ENCODE measurements at places on chromosomes 1 and 21.

- no peak overlapping the region for H3K4me3 ChIP-seq
- no peak overlapping the region for H3K27ac ChIP-seq
- no peaks in the 10 kb centered on the region for H3K4me1 ChIP-seq
- H3K36me3 ChIP-seq: no peaks in the 10 kb centered on the region
- H3K27me3 ChIP-seq: peaks cover 2% of the 10 kb centered on the region
These were observed 10.2 kb downstream of the WNT4 start for GRCh38 chr1:22132517-22133235.

GRCh38 chr1:112060261-112060660 is 70.8 kb upstream of the KCND3 start:
- DNase-seq: no peak
- no peaks in the 10 kb centered on the region for H3K36me3 ChIP-seq
- H3K27me3 ChIP-seq: peaks cover 13% of the 10 kb centered on the region

DNA sequence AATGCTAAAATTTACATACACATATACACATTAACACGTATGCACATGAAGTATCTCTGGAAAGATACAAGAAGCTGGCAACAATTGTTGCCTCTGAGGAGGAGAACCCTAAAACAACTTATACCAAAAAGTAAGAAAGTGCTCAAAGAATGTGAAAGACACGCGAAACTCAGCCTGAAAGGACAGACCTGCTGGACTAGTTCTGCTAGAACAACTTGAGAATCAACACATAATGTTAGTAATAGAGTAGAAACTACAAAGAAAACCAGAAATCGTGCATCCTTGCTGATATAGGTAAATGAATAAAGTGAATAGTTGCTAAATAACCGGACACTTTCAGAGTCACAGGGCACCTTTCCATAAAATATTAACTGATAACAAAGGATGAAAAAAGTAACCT is 242.5 kb downstream of the RERE start:
- H3K4me1 ChIP-seq: peaks cover 3% of the 10 kb centered on the region
- H3K36me3 ChIP-seq: peaks cover 13% of the 10 kb centered on the region
- no peak overlapping the region for H3K27ac ChIP-seq

- H3K27ac ChIP-seq: no peak overlapping the region
- no peak overlapping the region for H3K4me3 ChIP-seq
- DNase-seq: no peak
These were observed 25.6 kb upstream of the KAZN start for GRCh38 chr1:14572861-14573260.

DNA sequence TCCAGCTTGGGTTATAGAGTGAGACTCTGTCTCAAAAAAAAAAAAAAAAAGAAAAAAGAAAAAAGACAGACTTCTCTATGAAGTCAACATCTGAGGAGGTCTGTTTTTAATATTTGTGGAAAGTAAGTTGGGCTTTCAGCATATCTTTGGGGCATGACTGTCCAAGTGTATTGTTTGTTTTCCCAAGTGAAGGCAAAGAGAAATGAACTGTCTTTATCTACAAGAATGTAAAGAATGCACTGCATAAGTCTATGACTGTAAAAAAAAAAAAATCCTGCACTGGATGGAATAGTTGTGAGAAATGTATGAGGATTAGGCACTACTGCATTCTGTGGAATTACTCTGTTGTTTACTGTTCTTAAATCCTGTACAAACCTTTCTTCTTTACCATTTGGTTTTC is 45.6 kb upstream of the TMEM61 start:
- peaks cover 30% of the 10 kb centered on the region for H3K27me3 ChIP-seq
- no peaks in the 10 kb centered on the region for H3K4me1 ChIP-seq
- H3K27ac ChIP-seq: no peak overlapping the region
- no peaks in the 10 kb centered on the region for H3K36me3 ChIP-seq

- no peaks in the 10 kb centered on the region for H3K27me3 ChIP-seq
- H3K4me1 ChIP-seq: no peaks in the 10 kb centered on the region
- DNase-seq: no peak
- no peak overlapping the region for H3K27ac ChIP-seq
These were observed 20.5 kb downstream of the RRP15 start for GRCh38 chr1:218305472-218306064.

DNA sequence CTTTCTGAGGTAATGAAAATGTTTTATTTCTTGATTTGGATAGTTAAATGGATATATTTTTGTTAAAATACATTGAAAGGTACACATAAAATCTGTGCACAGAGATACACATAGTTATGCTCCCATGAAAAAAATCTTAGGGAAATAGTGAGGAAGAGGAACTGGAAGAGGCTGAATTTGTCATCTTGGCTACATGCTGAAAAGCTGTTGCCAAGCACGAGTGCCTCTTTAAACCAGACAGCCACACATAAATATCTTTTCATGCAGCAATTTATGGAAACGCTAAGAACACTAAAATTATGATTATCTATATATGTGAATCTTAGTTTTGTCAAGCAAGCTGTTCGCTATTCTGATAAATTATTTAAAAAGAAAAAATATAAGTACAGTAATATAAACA is 12.8 kb upstream of the ADAR start:
- peaks cover 40% of the 10 kb centered on the region for H3K4me1 ChIP-seq
- no peaks in the 10 kb centered on the region for H3K27me3 ChIP-seq
- peaks cover 30% of the 10 kb centered on the region for H3K36me3 ChIP-seq
- H3K4me3 ChIP-seq: no peak overlapping the region
- H3K27ac ChIP-seq: no peak overlapping the region

DNA sequence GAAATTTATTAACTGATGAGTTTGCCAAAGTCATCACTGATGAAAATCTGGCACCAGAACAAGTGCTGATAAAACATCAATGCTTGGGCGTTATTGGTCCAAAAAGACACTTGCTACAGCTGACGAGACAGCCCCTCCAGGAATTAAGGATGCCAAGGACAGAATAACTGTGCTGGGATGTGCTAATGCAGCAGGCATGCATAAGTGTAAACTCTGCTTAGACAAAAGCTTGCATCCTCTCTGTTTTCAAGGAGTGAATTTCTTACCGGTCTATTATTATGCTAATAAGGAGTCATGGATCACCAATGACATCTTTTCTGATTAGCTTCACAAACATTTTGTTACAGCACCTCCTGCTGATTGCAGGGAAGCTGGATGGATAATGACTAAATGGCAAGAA is 402.0 kb downstream of the LTN1 start:
- no peak overlapping the region for H3K27ac ChIP-seq
- H3K4me1 ChIP-seq: no peaks in the 10 kb centered on the region
- no peaks in the 10 kb centered on the region for H3K27me3 ChIP-seq
- no peak for DNase-seq

DNA sequence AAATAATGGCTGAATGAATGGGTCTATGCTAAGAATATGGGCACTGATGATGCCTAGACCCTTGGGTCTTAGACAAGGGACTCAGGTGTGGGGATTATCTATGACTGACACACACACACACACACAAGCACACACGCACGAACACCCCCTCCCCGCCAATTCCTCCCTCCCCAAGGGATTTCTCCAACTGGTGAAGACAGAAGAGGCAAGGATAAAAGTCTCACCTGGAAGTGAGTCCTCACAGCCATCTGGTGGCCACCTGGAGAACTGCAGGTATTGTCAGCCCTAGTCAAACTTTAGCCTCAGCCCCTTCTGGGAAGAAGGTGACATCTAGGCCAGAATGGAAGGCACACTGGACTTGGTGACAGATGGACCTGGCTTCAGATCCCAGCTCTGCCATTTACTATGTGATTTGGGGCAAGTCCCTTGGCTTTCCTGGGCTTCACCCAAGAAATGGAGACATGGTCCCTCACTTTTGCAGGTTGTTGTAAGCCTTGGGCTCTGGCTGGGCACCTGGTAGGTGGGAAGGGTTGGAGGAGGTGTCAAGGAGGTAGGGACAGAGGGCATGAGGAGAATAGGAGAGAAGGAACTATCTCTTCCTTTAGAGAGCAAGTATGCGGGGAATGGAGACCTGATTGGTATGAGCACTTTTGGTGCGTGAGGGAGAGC is 4.0 kb upstream of the GPR3 start:
- peak; percentile 93 for DNase-seq
- no peaks in the 10 kb centered on the region for H3K36me3 ChIP-seq
- H3K4me1 ChIP-seq: peaks cover 16% of the 10 kb centered on the region
- peaks cover 16% of the 10 kb centered on the region for H3K27me3 ChIP-seq
- no peak overlapping the region for H3K4me3 ChIP-seq
- H3K27ac ChIP-seq: peak overlapping the region; percentile 0

DNA sequence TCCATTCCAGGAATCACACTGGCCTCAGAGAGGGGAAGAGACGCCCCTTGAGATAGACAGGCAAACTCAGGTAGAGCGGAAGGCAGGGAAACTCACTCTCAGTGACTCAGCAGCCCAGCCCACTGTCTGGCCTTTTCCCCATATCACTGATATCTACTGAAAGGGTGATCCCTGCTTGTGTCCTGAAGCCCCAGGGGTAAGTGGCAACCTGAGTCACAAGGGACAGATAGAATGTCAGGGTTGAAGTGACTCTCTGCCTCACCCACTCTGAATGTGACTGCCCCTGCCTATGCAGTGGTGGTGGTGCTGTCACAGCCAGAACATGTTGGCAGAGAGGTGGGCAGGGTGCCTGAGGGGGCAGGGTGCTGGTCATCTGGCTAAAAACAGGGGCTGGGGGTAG is 157.5 kb upstream of the FGGY start:
- H3K4me1 ChIP-seq: peaks cover 49% of the 10 kb centered on the region
- no peak for DNase-seq
- peak overlapping the region; percentile 1 for H3K27ac ChIP-seq
- H3K27me3 ChIP-seq: no peaks in the 10 kb centered on the region

- DNase-seq: no peak
- no peaks in the 10 kb centered on the region for H3K27me3 ChIP-seq
- no peak overlapping the region for H3K27ac ChIP-seq
- H3K4me3 ChIP-seq: no peak overlapping the region
- H3K4me1 ChIP-seq: no peaks in the 10 kb centered on the region
- H3K36me3 ChIP-seq: no peaks in the 10 kb centered on the region
These were observed 116.4 kb downstream of the USH2A start for GRCh38 chr1:216306830-216307229.

GRCh38 chr1:19080721-19081120 is 124.2 kb upstream of the IFFO2 start:
- H3K27ac ChIP-seq: no peak overlapping the region
- H3K27me3 ChIP-seq: no peaks in the 10 kb centered on the region
- H3K4me3 ChIP-seq: no peak overlapping the region
- peaks cover 85% of the 10 kb centered on the region for H3K36me3 ChIP-seq
- H3K4me1 ChIP-seq: peaks cover 13% of the 10 kb centered on the region

DNA sequence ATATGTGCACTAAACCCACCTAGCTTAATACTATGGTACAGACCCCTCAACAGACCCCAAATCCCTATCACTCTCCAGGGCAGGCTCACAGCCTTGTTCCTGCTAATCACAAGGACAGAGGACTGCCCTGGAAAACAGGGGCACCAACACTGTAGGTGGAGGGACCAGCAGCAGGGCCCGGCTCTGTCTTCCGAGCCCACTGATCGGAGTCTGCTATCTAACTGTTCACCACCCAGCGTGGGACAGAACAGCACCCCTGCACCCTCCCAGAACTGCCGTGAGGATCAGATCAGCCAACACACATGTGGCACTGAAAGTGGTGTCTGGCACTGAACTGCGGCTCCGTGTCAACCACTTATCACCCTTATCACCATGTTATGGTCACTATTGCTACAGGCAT is 6.2 kb downstream of the WDR4 start:
- no peak overlapping the region for H3K27ac ChIP-seq
- no peaks in the 10 kb centered on the region for H3K27me3 ChIP-seq
- peaks cover 9% of the 10 kb centered on the region for H3K4me1 ChIP-seq
- no peak for DNase-seq
- H3K36me3 ChIP-seq: peaks cover 70% of the 10 kb centered on the region

DNA sequence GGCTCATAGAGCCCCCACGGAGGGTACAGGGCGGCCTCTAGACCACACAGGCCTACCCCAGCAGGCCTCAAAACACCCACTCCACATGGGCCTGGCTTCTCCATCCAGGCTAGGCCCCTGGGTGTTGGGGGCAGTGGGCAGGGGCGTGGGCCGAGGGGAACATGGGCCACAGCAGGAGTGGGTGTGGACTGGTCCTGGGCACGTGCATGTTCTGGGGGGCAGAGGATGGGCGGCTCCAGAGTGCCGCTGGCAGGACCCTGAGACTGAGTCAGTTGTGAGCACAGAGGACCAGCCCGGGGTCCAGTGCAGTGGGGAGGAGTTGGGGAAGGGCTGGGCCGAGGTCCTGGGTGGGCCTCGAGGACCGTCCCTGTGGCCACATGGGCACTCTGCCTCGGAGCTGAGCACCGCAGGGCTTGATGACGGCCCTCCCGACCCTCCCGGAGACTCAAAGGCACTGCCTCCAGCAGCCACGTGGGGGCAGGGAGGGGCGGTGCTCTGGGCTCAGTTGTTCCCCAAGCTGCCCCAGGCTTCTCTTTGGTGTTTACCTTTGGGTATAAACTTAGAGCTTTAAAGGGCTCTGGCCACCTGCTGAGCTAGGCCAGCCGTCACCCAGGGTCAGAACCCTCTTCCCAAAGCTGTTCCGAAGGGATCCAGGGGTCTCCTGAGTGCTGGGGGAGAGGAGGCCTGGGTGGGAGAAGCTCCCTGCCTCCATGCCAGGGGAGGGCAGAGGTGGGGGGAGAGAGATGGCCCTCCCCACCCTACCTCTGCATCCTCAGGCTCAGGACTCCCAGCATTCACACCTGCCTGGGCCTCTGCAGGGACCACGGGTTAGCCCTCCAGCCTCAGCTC is 79.9 kb downstream of the MORN1 start:
- no peak overlapping the region for H3K4me3 ChIP-seq
- H3K27me3 ChIP-seq: no peaks in the 10 kb centered on the region
- peaks cover 2% of the 10 kb centered on the region for H3K4me1 ChIP-seq
- H3K27ac ChIP-seq: no peak overlapping the region
- DNase-seq: peak; percentile 82

DNA sequence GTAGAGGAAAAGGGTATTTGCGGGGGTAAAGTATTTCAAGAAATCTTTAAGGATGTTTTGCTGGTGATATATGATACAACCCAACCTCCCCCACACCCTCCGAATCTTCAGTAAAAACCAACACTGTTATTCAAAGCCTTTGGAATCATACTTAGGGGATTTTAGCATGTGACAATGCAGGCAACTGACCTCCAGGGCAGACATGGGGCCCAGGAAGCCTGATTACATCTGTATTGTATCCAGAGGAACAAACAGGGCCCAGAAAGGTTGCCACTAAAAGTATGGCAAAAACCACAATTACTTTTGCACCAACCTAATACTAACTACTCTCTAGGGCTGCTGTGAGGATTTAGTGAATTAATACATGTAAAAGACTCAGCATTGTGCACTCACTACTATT is 43.9 kb upstream of the CNN3 start:
- DNase-seq: no peak
- no peaks in the 10 kb centered on the region for H3K36me3 ChIP-seq

DNA sequence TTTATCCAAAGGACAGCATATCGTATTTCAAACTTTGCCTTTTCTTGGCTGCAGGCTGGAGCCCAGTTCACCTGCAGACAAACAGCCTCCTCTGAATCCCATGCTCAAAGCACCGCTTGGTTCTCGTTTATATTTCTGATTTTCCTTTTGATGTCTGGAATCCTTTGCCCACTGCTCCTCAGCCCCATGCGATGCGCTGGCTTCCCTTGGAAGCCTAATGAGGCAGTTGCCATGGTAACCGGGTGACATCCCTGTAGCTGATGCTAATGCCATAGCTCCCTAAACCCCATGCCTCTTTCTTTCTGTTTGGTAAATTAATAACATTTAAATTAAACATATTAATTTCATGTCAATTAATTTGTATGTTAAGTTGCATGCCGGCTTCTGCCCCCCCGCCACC is 327.1 kb downstream of the PRDM2 start:
- no peaks in the 10 kb centered on the region for H3K4me1 ChIP-seq
- no peaks in the 10 kb centered on the region for H3K36me3 ChIP-seq
- DNase-seq: no peak
- H3K4me3 ChIP-seq: no peak overlapping the region
- no peak overlapping the region for H3K27ac ChIP-seq
- no peaks in the 10 kb centered on the region for H3K27me3 ChIP-seq
